ENCODE measurements at places on chromosomes 3 and 15.
A peak's percentile ranks its signal among the peaks of the same experiment; 100 is the strongest.

DNA sequence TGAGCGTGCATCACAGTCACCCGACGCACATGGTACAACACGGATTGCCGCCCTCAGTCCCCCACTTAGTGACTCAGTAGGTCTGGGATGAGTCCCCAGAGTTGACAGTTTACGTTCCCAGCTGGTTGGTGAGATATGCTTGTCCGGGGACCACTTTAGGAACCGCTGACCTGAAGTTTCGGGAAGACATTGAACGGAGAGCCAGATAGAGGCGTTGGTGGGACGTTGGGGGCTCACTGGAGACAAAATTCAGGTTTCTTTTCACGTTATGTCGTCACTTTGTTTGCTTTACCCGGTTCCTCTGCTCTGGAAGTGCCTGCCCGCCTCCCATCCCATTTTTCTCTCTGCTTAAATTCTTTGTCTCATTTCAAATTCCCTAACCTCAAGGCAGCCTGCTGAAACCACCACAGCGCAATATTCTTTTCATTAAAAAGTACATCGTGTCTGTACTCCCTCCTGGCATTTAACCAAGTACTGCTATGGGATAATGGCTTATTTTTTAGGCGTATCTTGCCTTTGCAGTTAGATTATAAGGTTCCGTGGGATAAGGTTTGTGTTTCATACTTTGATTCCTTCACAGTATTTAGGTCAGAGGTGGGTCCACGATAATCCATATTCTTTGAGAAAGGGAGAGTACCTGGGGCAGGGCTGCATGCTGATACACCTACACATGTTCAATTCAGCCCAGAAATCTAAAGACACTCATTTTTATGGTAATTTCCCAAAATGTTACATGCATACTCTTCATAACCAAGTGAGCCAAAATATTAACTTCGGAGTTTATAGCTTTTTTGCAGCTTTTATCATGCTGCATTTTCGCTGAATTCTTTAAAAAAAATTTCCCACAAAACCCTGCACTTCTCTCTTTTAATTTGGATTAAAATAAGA is 921 bp downstream of the LMLN start:
- no peak for DNase-seq

DNA sequence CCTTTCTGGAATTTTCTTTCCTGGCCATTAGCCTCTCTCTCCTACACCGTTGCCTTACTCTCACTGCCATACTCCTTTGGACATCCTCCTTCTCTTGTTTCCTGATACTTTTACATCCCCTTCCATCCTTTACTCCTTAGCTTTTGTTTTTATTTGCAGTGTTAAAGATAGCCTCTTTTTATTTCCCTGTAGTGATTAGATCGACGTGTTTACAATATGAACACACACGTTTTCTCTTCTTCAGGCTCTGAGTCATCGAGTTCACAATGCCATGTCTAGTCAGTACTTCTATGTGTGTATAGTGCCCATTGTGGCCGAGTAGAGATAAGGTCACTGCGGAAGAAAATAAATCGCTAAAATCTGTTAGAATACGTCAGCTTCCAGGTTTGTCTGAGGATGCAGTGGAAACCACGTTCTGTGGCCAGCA is 208.5 kb downstream of the LPP start:
- no peak for DNase-seq

DNA sequence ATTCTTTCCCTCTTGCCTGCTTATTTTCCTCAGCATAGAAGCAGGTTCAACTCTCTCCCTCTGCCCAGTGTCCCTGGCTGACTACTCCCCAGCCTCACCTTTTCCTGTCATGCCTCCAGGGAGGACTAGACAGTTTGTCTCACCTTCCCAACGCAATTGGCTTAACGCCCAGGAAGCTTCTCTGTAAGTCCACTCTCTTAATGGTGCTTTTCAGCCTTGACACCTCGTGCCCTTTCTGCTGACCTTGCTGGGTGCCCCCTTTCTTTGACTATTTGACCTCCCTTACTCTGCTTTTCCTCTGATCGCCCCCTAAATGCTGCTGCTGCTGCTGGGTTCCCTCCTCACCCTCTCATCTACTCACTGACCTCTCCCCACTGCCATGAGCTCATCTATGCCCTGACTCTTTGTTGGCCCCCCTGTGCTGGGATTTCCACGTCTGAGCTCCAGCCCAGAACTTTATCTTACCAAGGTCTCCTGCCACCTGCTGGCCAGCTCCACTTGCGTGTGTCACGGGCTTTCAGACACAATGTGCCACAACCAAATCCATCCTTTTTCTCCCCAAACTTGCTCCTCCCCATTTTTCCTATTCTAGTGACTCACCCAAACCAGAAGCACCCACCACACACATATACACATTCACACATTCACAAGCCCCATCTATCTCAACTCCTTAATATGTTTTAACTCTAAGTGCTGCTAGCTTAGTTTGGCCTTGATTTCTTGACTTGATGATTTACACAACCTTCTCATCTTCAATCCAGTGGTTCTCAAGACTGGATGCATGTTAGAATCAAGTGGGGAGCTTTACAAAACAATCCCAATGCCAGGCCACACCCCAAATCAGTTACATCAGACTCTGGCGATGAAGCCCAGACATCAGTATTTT is 16.6 kb downstream of the EPB42 start:
- peak; percentile 44 for DNase-seq

DNA sequence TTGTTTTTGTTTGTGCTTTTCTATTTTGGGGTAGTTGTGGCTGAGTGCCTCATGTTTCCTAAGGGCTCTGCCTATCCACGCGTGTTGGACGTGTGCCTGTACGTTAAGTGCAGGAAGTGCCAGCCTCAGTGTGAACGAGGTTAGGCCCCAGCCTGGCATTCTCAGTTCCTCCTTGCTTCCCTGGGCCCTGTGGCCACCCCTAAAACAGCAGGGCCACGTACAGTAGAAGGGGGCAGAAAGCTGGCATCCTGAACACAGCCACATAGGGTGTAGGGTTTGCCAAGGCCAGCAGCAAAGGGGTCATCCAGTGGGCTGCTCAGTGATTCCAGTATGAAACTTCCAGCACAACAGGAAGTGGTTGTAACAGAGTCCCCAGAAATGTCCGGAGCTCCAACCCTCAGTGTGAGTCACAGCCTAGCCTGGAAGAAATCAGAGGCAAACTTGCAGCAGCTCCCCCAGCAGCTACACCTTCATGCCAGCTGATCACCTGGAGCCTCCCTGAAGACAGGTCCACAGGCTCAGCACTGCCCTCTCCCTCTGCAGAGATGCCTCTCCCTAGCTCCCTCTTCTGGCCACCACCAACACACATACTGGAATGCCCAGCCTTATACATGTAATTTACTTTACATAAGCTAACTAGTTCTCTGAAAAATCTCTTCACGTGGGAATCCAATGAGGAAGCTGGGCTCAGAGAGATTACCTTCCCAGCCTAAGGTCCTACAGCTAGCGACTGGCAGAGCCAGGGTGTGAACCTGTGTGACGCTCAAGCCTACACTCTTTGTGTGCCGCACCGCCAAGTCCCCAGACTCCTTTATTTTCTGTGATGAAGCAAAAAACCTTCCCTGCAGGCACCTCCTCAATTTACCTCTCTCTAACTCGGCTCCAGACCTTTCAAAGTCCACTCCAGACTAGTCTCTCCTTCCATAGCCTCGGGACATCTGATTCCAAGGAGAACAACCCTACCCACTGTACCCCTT is 26.6 kb downstream of the ILDR1 start:
- DNase-seq: peak; percentile 73

DNA sequence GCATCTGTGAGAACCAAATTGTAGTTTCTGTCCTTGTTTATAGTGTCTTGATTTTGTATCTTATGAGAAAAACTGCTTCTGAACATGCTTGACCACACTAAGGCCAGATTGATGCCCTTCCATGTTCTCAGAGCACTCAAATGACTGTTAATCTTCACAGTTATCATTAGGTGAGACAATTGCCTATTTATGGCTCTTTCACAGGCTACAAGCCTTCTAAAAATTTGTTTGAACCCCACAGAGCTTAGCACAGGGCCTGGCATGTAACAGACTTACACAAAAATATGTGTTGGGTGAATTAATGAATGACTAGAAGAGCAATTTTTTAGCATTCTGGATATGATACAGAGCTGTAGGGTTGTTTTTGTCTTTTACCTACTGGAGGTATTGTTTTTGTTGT is 43.1 kb downstream of the BTLA start:
- no peak for DNase-seq

DNA sequence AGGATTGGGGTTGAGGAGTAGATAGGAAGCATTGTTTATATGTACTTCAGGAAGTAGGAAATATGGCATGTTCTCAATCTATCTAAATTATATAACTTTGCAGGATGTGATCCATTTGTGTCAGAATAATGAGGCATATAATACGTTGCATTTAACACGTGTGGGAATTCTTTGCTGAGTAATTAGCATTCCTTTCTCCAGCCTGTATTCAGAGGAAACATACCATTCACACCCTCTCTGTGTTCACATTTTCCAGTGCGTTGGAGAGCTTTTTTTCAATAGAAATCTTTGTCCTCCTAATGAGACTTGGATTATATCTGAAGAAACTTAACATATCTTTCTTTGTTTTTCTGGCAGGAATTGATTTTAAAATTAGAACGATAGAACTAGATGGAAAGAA is 33.0 kb upstream of the APH1B start:
- no peak for DNase-seq

GRCh38 chr3:61173676-61174075 is 77.6 kb downstream of the FHIT start:
- no peak for DNase-seq

DNA sequence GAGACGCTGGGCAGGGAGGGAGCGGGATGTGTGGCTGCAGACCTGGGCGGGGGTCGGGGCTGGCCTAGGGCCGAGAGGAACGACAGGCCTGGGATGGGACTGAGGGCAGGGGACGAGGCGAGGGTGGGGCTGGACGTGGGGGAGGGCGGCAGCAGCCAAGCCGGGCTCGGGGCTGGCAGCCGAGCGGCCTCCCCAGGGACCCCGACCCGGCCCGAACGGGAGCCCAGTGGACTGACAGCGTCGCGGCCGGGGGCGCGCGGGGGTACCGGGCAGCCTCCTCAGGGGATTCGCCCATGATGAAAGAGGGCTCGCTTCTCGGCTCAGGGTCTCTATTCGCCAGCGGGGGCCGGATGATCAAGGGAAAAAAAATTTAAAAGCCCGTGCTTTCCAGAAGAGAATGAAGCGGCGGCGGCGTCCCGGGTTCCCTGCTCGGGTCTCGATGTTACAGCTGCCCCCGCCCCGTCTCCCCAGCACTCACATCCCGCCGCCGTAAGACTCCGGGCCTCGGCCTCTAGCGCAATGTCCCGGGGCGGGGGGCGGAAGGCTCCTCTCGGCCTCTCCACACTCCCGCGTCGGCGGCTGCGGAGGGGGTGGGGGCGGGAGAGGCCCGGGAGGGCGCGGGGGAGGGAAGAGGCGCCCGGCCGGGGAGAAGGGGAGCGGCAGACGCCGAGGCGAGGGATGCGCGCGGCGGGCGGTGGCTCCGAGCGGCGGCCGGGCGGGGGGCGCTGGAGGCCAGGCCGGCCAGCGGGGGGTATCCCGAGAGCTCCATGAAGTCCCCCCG is 4.3 kb downstream of the PTH1R start:
- peak; percentile 51 for DNase-seq

GRCh38 chr3:187264021-187264420 is 27.5 kb downstream of the MASP1 start:
- DNase-seq: no peak

- DNase-seq: no peak
Measured at GRCh38 chr15:21270474-21270873, 169.8 kb downstream of the POTEB3 start.

DNA sequence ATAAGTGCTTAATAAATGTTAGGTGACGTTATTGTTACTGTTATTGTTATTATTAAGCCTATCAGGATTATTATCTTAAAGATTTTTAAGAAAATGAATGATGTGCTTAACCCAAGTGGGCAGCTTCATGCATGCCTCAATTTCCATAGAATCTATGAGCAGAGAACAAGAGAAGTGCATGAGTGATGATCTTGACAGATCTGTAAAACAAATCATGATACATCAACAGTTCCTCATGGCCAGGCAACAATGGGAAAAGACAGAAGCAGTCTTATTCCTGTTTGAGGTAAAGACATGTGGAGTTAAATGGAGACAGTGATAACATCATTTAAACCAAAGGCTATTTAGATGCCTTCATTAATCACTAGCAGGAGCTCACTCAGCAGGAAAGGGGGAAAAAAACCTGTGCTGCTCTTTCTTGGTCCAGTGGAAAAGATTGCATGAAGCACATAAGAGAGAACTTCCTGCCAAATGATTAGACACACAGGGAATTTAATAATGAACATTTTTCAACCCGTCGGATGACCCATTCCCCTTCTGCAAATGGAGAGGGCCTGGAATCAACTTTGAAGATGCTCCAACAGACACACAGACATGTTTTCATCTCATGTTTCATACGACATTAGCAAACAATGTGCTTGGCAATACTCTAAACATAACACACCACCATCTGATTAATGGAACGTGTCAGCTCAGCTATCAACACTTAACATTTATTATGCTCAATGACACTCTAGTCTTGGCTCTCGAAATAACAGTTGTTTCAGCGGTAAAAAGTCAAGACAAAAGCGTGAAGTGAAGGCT is 212.2 kb upstream of the LRRN1 start:
- DNase-seq: no peak

DNA sequence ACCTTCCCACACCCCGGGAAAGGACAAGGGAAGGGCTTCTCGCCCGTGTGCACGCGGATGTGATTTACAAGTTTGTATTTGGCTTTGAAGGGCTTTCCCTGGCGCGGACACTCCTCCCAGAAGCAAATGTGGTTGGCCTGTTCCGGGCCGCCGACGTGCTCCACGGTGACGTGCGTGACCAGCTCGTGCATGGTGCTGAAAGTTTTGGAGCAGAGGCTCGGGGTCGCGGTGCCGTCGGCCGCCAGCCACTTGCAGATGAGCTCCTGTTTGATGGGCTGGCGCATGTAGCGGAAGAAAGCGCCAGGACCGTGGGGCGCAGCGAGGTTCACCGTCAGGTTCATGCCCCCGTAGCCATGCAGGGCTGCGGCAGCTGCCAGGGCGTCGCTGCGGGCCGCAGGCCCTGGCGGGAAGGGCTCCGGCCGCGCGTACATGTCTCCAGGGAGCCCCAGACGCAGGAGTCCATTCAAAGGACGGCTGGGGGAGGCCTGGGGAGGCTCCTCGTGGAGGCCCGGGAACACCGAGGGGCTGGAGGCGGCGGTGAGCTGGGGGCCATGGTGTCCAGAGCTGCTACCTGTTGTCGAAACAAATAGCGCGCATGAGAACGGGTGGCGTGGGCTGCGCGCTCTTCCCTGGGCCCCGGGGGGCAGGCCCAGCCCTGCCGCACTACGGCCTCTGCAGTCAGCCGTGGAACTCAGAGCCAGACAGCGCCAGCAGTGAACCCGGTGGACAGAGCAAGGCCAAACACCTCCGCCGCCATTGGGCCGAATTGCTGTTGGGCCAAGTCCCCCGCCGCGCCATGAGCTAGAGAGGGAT is 10.2 kb downstream of the ZIC4 start:
- peak; percentile 50 for DNase-seq

DNA sequence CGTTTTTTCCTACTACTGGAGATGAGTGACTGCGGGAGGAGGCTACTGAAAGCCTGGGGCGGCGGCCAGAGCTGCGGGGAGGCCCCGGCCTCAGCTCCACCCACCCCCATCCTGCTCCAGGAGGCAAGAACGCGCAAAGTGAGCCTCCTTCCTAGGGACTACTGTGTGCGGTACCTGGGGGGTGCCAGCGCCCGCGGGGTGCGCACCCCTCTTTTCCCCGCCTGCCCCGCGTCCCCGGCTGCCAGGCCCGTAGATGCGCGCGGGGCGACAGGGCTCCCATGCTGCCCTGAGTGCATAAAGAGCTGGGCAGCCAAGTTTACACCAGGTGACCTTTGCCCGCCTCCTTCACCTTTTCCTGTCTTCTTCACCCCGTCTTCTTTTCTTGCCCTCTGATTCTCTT is 2.5 kb upstream of the USF3 start:
- DNase-seq: peak; percentile 68

All from ELF-1 (cell line).